ENCODE measurements at places on chromosomes 16 and 17.

DNA sequence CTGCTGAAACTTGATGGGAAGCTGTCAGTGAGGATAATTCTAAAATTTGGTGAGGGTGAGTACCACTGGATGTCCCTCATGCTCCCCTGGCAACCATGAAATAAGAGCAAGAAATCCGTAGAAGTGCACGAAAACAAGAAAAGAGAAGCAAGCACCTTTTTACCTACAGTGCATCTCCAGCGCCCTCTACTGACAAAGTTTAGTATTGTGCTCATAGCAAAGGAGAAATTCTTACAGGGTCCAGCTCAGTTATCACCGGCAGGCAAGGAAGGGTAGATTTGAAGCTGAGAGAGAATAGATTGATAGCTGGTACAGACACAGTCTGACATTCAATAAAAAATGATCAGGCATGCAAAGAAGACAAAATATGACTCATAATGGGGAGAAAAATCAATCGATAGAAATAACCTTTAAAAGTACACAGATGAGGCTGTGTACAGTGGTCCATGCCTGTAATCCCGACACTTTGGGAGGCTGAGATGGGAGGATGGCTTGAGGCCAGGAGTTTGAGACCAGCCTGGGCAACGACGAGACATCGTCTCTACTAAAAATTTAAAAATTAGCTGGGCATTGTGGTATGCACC is 28.3 kb upstream of the TEX2 start:
- peak; percentile 41 for DNase-seq

- peak; percentile 93 for DNase-seq
Observed at GRCh38 chr17:40100669-40101366, 429 bp upstream of the NR1D1 start.

- DNase-seq = no peak
Observed at GRCh38 chr16:85711982-85712587, 23.3 kb upstream of the GINS2 start.

DNA sequence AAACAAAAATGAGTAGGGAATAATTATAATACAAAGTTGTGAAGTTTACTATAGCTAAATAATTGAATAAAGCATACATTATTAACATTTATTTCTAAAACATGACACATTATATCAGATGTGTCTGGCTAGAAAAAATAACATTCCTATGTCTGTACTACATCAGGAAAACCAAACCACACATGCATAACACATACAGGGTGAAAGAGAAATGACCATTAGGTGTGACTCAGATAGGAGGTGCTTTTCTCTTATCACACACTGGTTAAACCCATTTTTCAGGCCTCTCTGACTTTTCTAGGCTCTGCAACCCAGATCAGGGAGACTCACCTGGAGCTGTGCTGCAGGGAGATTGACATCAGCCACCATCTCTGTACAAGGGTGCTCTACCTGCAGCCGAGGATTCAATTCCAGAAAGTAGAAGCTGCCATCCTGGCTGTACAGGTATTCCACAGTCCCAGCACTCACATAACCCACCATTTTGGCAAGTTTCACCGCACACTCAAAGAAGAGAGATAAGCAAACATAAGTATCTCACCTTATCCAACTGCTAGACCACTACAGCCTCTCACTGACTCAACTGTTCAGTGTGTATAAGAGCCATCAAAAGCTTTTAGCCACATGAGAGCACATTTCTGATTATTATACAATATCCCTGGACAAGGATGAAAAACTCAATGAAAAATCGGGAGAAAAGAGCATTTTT is 116.6 kb upstream of the C17orf78 start:
- DNase-seq = no peak

GRCh38 chr16:72508191-72508590 is 336.2 kb upstream of the PMFBP1 start:
- no peak for DNase-seq

DNA sequence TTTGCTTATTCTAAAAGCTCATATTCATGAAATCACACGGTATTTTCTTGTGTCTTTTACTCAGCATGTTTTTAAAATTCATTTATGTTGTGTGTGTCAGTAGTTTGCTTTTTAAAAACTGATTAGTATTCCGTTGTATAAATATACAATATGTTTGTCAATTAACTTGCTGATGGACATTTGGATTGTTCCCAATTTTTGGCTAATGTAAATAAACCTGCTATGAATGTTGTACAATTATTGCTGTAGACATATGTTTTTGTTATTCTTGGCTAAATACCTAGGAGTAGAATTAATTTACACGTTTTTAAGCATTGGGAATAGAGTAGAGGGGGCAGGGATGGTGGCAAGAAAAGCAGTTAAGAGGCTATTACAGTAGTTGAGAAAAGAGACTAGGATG is 199.5 kb upstream of the CCL2 start:
- no peak for DNase-seq

- no peak for DNase-seq
Observed at GRCh38 chr16:66161269-66161668, 205.2 kb upstream of the CDH5 start.

GRCh38 chr16:86821895-86822294 is 243.5 kb downstream of the FOXL1 start:
- no peak for DNase-seq

DNA sequence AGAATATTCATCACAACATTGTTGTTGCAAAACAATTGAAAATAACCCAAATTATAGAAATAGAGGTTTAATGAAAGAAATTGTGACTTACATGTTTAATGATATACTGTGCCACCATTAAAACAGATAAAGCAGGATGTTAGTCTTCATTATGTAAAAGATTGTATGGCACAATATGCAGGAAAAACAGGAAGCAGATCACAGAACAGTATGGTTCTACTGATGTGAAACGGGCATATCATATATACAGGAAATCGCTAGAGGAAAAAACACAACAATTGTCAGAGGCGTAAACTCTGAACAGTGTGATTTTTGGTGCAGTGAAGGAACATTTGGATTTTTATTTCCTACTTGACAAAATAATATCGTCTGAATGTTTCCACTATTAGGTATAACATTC is 22.0 kb downstream of the OR3A1 start:
- DNase-seq = no peak
